ENCODE measurements at places on chromosomes 1 and 21.
A peak's percentile ranks its signal among the peaks of the same experiment; 100 is the strongest.

GRCh38 chr1:218991089-218991488, 182.6 kb upstream of the LYPLAL1 start:
- DNase-seq = no peak

DNA sequence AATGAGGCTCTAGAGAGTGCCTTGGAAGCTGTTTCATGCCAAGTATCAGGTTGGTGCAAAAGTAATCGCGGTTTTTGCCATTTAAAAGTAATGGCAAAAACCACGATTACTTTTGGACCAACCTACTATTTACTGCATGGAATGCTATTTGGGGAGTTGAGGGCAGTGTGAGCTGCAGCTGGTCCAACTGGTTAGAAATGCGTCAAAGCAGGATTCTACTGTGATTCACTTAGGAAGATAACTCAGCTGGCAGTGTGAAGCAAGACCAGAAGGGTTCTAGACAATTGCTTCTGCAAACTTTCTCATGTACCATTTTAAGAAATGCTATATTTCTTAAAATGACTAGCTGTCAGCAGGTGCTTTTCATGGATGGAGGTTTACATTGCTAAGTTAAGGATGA, 21.2 kb upstream of the PLA2G2C start:
- DNase-seq = no peak

DNA sequence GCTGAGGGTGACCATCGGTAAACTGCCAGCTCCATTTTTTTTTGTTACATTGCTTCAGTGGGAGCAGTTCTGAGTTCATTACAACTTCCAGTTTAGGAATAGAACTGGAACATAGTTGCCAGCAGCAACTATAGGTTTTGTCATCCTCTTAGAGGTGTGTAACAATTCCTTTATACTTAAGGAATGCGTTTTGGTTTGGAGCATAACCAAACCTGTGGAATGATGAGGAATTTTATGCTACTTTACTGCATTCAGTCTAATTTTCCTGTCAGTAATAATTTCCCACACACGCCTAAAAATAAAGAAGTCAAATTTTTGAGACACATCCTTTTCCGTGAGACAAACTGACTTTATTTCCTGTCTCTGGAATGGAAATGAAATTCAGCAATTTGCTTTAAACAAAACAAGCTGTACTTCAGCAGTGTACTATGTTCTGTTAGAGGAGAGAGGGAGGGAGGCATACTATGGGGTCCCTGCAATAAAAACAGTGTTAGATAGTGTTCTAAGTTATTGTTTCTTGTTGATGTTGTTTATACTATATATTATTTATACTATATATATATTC, 4.8 kb upstream of the AMPD1 start:
- no peak for DNase-seq

GRCh38 chr1:106699433-106699832, 357.0 kb upstream of the PRMT6 start:
- no peak for DNase-seq

DNA sequence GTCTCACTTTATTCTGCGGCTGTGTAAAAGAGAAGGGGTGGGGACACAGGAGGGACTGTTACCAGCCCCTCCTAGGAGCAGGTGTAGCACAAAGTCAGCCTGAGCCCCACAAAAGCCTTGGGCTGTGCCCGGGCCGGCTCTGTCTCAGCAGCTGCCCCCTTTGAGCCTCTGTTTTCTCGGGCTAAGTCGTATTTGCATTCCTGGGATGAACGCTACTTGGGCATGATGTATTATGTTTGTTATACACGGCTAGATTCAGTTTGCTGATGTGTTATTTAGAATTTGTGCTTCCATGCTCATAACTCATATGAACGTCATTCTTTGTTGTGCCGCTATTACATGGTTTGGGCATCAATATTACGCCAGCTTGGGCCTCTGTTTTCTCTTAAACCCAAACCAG, 47.8 kb downstream of the KCNN3 start:
- DNase-seq = no peak

GRCh38 chr1:180527101-180527669, 24.8 kb upstream of the ACBD6 start:
- DNase-seq = no peak

GRCh38 chr1:184032306-184032929, 5.1 kb downstream of the COLGALT2 start:
- no peak for DNase-seq

- no peak for DNase-seq
Observed at GRCh38 chr1:14742181-14742980, 143.9 kb downstream of the KAZN start.

DNA sequence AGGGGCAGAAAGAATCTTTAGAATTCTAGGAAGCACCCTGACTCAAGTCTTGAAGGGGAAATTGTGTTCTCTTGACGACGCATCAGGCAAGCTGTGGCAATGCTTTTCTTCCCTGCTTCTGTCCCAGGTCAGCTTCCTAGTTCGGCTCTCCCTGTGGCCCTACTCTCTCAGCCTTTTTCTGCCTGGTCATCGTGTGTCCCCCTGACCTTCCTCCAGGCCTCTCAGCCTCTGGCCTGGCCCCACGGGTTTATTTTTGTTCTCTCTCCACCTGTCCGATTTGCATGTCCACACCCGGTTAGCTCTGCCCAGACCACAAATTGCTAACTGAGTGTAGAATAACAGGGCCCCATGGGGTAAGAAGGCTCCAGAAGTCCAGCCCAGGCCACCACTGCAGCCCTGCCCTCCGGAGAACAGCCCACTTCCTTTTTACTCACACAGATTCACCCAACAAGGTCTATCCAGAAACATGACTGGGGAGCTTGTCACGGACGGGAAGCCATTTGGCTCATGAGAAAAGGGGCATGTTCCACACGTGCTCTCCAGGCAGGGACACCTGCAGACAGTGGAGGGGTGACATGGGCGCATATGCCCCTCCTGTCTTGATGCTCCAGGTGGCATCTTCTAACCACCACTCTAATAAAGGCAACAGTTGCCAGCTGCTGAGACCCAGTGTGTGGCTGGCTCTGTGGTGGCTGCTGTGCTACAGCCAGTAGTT, 9.8 kb downstream of the KCNN3 start:
- no peak for DNase-seq

DNA sequence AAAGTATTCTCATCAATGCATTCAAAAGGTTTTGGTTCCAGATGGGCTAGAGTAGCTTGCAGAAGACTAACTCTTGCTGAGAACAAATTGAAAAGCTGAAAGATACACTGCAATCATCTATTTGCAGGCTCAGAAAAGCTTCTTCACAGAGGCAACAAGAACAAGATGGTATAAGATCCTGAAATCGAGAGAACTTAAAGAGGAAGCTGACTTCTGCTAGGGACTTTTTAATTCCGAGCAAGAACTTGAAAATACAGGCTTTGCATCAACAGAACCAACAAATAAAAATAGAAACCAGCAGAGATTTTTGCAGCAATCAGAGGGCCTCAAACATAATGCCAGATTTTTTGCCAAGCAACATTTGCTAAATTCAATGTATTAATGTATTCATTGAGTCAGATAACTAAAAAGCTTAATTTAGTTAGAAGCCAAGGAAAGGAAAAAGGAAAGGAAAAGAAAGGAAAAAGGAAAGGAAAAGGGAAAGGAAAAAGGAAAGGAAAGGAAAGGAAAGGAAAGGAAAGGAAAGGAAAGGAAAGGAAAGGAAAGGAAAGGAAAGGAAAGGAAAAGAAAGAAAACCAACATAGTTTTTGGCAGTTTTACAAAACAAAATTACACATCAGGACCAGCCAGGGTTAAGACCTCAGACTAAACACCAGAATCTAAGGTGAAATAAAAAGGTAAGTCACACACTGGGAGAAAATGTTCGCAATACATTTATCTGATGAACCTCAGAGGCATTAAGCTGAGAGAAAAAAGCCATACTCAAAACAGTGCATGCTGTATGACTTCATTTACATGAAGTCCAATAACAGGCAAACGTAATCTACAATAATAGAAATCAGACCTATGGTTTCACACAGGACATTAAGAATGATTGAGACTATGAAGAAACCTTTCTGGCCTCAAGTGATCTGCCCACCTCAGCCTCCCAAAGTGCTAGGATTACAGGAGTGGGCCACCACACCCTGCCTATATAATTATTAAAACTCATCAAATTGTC, 42.6 kb downstream of the FAF1 start:
- no peak for DNase-seq

- DNase-seq = no peak
Observed at GRCh38 chr1:209839875-209840546, 12.2 kb downstream of the UTP25 start.

DNA sequence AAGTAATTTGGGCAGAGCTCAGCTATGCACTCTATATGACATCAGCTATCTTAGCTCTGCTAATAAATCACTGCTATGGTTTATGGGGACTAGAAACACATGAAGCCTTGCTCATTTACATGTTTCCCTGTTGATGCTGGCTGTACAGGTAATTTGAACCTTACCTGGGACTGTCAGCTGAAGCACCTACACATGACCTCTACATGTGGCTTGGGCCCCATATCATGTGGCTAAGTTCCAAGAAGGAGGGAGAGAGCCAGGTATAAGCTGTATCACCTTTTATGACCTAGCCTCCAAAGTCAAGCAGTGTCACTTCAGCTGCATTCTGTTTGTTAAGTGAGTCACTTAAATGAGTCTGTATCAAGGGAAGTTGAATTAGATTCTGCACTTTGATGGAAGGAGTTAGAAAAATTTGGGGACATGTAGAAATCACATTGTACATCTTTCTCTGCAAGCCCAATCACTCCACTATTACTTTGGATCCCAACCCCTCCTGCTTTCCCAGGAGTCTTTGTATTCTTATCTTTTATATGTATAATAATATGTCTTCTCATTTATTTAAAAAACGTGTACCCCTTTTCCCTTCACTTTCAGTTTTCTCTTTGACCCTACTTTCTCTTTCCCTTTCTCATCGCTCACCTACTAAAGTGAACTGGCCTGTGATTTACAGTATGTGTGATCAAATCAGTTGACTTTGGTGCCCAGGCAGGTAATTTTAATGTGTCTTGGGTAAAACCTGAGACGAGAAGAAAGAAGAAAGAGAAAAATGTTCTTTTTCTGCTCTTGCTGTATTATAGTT, 53.4 kb upstream of the PRKACB start:
- DNase-seq = no peak

DNA sequence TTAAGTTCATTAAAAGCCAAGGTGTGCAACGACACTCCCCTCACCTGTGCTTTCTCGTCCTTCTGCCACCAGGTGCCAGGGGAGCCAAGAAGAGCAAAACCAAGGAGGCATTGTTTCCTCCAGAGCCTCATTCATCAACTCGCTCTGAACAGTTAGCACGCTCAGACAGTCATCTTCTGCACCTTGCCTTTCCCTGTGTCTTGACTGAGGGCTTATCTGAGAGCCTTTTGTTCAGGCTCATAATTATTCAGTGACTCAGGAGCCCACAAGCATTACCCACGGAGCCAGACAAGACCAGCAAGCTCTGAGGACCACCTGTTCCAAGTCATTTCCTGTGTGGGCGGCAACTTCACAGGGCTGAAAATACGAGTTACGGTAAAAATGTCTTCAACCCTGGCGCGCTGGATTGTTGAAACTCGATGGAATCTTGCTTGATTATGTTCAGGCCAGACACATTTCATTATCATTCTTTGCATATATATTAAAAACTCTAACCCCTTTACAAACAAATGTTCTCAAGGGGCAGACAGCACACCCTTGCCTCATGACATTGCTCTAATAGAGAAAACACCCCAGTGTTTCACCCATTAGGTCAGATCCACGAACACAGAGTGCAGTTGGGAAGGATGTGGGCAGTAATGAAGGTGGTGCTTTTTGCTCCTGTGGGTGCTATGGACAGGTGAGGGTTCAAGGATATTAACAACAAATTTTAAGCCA, 89.7 kb upstream of the RUNX1 start:
- DNase-seq = peak; percentile 81

DNA sequence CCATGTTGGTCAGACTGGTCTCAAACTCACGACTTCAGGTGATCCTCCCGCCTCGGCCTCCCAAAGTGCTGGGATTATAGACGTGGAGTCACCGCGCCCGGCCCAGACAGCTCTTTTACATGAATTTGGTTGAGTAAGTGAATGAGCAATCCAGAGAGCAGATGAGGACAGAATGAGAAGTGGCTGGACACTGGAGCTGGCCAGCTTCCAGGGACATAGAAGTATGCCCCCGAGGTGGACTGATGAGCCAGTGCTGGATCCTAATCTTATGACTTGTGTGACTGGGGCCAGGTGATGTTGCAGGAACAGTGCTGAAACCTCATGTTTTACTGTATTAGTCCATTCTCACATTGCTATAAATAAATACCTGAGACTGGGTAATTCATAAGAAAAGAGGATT, 35.9 kb upstream of the KANK4 start:
- no peak for DNase-seq

GRCh38 chr21:25381936-25382452, 225.3 kb downstream of the MRPL39 start:
- no peak for DNase-seq

GRCh38 chr21:34980423-34981115, 68.5 kb downstream of the RUNX1 start:
- no peak for DNase-seq

- no peak for DNase-seq
Observed at GRCh38 chr1:31310198-31310597, 13.4 kb downstream of the ZCCHC17 start.

- no peak for DNase-seq
Observed at GRCh38 chr1:213066363-213066762, 15.3 kb downstream of the RPS6KC1 start.

DNA sequence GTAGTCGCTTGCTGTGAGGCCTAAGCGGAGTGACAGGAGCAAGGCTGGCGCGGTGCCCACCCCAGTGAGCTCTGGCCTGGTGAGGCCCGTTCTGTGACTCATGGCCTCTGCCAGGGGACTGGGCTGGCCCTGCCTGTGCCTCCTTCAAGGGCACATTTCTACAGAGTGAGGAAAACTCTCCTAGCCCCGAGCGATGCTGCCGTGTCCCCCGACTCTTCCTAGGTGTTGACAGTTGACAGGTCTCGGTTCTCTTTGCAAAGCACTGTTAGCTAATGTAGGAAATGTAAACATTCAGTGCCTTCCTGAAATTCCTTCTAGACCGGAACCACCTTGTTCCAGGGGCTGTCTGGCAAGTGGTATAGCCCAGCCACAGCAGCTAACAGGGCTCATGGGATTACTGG, 43.9 kb downstream of the ABCG1 start:
- no peak for DNase-seq

- DNase-seq = no peak
Observed at GRCh38 chr1:58063095-58063494, 483.4 kb downstream of the OMA1 start.

GRCh38 chr21:43640400-43640799, 18.9 kb downstream of the HSF2BP start:
- DNase-seq = no peak

DNA sequence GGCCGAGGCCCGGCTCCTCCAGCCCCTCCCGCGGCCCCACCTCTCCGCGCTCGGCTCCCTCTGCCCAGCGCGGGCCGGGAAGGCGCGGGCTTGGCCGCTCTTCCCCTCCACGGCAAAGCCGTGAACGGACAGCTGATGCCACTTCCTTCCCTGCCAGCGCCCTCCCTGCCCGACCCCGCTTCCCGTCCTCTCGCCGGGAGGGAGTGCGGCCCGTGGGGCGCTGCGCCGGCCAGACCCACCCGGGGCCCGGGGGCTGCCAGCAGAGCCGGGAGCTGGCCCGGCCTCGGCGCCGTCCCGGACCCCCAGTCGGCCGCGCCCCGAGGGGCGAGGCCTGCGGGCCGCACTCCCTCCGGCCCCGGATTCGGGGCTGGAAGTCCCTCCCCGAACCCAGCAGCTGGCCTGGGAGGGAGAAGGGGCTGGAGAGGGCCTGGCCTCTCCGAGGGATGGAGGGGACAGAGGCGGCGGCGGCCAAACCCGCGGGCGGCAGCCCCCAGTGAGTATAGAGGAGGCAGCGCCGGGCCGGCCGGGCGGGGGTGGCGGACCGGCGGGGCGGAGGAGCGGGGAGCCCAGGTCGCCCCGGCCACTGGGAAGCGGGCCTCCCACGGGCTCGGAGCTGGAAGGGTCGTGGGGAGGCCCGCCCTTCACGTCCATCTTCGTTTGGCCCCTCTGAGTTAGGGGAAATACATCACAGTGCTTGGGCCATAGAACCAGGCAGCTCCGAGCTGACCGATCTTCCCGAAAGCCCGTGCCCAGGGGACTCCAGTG, at the start of gene KIAA1614:
TSS of gene KIAA1614 (plus strand) at position 97 of the 765 bp plus-strand sequence. CDS start at position 444, 347 bp downstream.
- no peak for DNase-seq

Measured in activated CD4-positive, alpha-beta T cell treated with anti-CD3 and anti-CD28 coated beads, Interleukin-2, amount 50 U/mL, for 24 hours (primary cell).